ENCODE measurements at places on chromosomes 12 and 14.
A peak's percentile ranks its signal among the peaks of the same experiment; 100 is the strongest.

DNA sequence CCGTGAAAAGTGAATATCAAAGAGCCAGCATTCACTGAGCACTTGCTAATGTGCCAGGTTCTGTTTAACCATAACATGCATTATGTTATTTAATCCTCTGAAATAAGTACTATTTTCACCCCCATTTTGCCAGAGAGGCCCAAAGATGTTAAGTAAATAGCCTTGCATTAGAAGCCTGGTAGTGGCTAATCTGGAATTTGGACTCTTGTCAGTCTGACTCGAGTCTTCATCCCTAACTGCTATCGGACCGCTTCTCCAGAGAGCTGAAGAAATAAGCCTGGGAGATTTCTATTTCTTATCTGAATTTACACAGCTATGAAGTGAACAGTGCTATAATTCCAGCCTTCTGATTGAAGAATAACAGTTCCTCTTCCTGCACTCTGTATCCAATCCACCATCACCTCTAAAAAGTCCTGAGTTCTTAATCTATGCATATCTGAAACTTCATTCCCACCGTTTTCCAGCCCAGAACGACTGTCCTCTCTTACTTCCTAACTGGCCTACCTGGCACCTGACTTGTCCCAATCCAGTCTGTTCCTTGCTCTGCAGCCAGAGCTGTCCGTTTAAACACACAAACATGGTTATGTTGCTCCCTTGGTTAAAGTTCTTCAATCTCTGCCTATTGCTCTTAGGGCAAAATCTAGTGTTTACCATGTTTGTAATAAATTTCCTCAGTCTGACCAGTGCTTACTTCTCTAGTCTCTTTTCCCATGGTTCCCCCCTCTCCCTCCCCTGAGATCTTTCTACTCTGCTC lies 2.3 kb downstream of the POLR3B start:
- DNase-seq: no peak

DNA sequence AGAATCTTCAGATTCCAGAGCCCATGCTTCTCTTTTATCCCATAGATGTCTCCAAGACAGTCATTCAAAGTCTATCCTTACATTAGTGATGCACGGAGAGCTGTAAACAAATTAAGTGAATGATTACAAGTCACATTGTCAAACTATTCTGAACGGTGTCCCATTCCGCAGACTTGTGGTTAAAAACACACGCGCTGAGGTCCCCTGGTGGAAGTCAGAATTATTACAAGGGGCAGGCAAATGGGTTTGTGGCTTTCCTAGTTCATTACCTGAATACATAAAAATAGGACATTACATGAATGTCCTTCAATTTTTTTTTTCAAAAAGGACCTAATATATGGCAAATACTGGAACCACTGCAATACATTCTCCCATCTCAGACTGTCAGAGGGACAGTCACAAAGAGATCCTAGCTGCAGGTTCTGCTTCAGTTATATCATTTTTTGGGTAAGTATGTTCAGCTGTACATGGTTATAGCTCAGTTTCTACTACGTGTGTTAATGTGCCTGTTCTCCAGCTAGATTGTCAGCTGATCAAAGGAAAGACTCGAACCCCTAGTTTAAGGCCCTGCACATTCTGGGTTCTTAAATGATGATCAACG lies 53.1 kb upstream of the STON2 start:
- peak; percentile 44 for DNase-seq

DNA sequence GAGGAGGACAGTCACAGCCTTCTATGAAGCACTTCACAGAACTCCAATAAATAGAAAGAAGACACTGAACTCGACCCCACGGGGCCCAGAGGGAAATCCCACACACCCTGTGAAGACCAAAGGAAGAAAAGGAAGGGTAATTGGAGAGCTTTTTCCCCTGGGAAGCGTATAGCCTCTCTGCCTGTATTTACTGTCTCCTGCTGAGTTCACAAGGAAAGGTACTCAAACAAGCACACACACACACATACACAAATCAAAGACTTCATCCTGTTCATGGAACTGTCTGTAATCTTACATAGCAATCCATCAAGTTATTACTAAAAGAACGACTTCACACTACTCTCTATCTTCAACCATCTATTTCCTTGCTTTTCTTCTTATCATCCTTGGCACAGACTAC lies 15.3 kb downstream of the FOXN3 start:
- DNase-seq: no peak

DNA sequence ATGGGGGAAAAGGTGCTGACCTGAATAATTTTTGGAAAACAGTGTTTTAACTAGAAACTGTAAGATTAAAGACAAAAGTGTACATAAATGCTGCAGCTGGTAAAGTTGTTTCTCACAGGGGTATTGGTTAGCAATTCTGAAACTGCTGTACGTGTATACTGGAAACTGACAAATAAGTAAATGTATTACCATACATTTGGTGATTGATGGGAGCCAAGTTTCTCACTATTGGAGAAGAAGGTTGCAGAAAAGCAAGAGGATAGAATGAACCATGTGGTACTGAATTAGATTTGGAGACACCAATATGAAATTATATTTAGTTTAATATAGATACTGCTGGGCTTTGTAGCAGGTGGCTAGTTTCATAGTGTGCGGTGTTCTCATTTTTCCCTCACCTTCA lies 19.6 kb upstream of the FBXO33 start:
- no peak for DNase-seq
